ENCODE measurements at places on chromosomes 11 and 22. TPM values are rescaled to one million over a fixed set of nuclear protein-coding genes. Genes with fewer than 3 reads are reported as not detected.

DNA sequence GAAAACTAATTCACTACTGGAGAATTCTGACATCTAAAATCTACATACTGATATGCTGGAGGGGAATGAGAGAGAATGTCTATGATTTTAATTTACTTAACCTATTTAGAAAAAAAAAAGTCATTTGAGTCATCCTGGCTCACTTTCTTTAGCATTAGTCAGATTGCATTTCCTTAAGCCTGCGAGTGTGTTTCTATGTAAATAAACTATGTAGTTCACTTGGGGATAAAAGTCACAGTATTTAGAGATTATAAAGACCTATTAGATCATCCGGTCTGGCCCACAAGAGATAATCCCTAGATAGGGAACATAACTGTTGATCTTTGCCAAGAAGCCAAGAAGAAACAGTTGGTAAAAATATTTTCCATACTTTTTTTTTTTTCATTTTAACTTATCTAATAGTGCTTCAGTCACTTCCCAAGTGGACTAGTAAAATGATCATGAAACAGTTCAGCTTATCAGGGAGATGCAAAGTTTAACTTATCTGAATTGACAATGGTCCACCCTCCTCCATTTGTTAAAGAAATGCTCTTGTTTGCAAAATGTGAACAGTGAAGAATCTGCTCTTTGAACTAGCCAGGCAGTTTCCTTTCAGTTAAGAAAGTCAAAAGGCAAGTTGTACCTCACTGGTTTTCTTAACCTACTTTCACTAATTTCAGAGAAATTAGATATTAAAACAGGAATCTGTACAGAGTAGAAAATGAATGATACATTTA lies 21.2 kb upstream of the BLID start:
- DNase-seq, result peak; percentile 49

DNA sequence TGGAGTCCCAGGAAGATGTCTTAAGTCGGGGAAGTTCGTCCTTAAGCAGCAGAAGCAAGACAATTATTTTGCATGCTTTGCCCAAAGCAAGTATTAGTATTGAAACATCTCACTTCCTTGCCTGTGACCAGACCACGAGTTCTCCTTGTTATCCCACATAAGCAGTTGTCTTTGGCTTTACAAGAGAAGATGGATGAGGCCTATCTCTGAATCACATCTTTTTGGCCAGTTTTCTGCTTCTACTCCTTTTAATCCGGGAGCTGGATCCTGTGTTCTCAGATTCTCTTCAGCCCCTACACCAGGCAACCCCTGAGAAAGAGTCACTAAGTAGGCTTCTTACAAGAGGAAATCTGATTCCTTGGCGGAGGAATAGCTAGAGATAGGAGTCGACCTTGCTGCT lies 2.1 kb downstream of the SYT9 start:
- DNase-seq, result no peak

- no peak for DNase-seq
Measured at GRCh38 chr11:86395061-86395551, 20.4 kb downstream of the CCDC81 start.

- no peak for DNase-seq
Measured at GRCh38 chr11:126601136-126601535, 245.7 kb downstream of the ST3GAL4 start.

DNA sequence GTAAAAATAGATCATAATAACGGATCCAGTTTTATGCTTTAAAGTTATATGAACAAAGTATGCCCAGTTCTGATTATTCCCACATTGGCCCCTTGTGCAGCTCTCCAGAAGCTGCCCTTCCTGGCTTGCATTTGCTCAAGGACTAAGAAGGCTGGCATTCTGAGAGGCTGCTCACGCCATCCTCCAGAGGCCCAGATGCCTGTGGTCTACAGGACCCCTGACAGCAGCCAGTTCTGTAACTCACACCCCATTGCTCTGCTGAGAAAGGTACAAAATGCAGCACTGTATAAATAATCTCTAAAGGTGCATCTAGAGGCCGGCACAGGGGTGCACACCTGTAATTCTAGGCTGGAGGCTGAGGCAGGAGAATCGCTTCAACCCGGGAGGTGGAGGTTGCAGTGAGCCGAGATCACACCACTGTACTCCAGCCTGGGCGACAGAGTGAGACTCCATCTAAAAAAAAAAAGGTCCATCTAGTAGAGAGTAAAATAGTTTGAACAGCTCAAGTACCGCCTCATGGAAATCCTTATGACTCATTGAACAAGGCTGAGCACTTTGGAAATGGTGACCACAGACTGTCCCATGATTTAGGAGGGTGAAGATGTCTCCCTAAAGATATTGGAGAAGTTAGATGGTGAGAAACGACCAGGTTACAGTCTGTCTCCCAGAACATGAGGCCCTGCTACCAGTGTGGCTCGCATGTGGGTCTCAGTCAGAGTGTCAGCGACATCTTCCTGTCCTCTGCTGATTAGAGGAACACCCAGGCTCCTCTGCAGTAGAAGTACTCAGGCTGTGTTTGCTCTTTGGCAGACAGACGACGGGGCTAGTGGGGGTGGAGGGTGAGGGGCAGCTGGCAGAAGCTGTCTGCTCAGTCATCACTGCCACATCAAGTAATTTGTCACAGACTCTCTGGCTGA lies 56.3 kb downstream of the KREMEN1 start:
- DNase-seq, result peak; percentile 46

GRCh38 chr11:71428861-71429435 lies 19.2 kb downstream of the DHCR7 start:
- DNase-seq, result no peak

ISX gene
- polyA plus RNA-seq, result not detected

WEE1 gene
- polyA plus RNA-seq, result 32.8 TPM

Data from muscle of back (tissue), 13 donors.